ENCODE measurements at places on chromosomes 13 and 19.

GRCh38 chr13:81986308-81986707, 1645.4 kb upstream of the SPRY2 start:
- DNase-seq: no peak

DNA sequence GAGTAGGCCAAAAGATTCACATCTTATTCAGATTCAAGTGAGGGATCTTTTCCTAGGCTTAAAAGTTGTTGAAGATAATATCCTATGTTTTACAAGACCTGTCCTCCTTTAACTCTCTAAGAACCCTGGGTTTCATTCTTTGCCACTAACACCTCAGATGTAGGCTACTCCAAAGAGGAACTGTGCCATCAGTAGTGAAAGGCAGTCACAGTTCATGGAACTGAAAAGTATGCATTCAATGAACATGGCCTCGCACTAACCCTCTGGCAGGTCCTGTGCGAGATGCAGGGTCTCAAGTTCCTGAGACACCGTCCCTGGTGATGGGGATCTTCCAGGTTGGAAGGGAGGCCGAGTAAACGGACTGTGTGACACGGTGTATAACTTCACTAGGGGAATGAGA, 4.3 kb downstream of the LGALS14 start:
- DNase-seq: no peak

DNA sequence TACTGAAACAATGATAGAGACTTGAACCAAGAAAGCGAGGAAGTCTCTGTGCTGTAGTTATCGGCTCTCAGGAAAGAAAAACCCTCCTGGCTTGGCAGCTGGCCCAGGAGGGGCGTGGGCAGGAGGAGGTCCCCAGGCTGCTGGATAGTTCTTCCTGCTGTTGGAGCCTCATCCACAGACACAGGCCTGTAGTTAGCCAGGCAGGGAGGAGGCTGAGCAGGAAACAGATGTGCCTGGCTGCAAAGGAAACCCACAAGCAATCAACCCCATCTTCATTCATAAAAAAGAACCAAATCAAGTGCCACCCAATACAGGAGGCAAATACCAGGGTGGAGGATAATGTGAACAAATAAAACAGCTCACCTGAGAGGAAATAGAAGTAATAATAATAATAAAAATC, 86.2 kb downstream of the IRS2 start:
- peak; percentile 42 for DNase-seq

DNA sequence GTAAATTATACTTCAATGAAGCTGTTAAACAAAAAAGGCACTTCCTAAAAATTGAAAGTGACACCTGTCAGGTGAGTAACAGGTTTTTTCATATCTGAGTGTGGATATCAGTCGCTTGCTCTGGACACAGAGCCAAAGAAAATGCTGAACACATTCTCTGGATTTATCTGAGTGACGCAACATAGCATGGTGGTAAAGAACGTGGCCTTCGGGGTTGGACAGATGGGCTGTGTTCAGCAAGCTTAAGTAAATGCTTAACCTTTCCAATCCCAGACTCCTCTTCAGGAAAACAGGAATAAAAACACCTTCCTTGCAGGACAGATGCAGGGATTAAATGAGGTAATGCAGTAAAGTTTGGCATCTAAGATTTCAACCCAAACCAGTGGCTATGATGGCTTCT, 132.0 kb downstream of the FOXO1 start:
- no peak for DNase-seq

- DNase-seq: no peak
Observed at GRCh38 chr19:33502521-33502920, 19.1 kb downstream of the PEPD start.

DNA sequence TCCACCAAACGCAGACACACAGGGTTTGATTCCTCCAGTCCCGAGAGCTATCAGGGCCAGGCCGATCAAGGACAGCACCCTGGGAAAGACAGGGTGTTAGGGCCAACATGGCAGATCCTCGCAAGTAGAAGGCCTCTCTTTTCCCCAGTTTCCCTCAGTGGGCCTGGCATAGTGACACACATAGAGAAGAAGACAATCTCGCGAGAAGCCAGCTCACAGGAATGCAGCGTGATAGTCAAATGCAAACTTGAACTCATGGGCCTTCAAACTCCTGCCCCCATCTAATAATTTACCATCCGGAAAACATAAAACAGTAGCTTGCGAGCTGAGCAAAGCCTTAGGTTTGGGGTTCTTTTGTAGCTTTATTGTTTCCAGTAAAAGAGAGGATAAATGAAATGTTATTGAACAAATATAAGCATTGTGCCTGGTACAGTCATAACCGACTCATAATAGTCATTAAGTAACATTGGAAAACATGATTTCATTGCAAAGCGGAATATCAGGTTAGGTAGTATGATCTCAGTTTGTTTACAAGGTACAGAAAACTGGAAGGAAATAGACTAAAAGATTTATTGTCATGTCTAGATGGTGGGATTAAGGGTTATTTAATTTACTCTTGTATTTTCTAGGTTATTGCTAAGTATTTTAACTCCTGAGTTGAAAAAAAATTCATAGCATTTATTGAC, 30.5 kb downstream of the SLC15A1 start:
- no peak for DNase-seq

- no peak for DNase-seq
Observed at GRCh38 chr13:110234532-110234931, 72.4 kb downstream of the COL4A1 start.

- no peak for DNase-seq
Observed at GRCh38 chr13:77339408-77339807, 12.5 kb upstream of the MYCBP2 start.

GRCh38 chr19:7482584-7483439, 6.0 kb downstream of the PEX11G start:
- no peak for DNase-seq

GRCh38 chr13:48160606-48161278, 65.8 kb upstream of the MED4 start:
- no peak for DNase-seq

GRCh38 chr13:93515267-93515666, 288.7 kb downstream of the GPC6 start:
- no peak for DNase-seq

DNA sequence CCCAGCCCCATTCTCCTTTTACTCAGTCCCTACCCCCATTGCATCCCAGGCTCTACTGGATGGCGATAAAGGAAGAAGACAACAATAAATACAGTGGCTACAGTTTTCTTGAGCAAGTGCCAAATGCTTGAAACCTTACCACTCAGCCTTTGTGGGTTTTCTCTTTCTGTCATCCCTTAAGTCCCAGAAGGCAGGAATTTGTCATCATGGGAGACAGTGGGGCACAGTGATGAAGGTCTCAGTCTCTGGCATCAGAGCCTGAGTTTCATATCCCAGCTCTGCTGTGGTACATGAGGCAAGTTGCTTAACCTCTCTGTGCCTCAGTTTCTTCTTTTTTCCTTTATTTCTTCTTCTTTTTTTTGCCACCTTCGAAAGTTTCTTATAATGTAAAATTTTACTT, 5.1 kb upstream of the COMP start:
- no peak for DNase-seq

DNA sequence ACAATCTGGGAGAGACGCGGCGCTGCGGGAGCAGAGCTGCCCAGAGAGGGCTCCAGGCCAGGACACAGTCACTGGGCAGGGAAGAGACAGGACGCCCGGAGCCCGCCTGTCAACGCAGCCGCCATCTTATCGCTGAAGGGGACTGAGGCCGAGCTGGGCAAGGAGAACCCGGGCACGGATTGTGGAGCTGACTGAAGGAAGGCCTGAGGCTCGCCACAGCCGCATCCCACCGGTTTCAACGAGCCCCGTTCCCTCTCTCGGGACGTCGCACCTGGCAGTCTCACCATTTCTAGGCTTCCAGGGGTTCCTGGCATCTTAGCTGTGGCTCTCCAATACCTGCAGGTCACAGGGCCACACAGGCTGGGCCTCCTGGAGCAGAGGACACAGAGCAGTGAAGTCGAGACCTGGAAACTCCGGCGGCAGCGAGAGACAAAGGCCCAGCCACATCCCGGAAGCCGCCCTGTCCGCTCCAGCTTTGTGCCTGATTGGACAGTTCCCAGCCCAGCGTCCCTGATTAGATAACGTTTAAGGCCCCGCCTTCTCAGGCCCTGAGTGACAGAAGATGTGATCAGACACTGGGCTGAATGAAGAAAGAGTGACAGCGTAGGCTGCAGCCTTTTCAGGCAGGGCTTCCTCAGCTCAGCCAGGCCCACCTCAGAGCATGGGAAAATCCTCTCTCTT, at the start of gene ZNF91:
ZNF91 (minus strand) TSS at position 431 of the 681 bp plus-strand sequence; CDS start at position 314, 117 bp downstream.
- peak; percentile 98 for DNase-seq

GRCh38 chr13:112187527-112188297, 120.8 kb downstream of the SOX1 start:
- DNase-seq: no peak

DNA sequence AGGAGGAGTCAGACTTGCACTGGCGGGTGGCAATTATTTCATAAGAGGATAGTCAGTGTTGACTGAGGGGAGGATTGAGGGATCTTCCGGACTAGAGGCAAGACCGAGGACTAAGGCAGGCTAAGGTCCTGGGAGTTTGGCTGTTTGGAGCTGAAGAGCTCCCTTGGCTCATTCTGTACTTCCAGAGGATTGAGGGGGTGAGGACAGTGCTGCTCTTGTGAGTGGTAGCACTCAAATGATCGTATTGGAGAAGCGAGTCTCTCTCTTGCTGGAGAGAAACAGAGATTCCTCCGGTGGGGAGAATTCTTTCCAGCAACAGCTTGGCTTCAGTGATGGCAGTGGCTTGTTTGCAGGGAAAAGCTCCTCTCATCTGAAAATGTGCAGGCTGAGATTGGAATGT, 47.1 kb downstream of the ING1 start:
- DNase-seq: no peak

DNA sequence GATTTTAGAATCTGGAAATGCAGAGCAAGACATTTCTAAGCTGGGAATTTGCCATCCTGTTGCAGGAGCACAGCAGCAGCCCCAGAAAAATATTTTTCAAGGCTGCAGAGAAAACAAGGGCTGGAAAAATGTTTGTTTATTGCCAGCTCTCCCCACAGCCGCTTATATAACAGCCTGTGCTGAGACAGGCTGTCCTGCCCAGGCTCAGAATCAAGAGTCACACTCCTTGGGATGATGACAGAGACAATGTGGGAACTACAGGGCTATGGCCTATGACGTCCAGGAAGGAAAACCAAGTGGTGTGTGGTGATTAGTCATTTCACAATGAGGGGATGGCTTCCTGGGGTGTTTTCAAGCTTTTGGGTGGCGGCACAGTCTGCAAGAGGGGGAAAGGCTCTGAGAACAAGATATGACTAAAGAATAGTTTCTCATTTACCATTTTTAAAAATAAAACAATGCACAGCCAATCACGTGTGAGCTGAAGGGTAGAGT, 136.3 kb upstream of the SERP2 start:
- DNase-seq: peak; percentile 67

- no peak for DNase-seq
Observed at GRCh38 chr19:54100561-54100960, at the start of gene OSCAR. OSCAR (minus strand) TSS chr19:54100803; CDS start chr19:54100792, 11 bp downstream.

DNA sequence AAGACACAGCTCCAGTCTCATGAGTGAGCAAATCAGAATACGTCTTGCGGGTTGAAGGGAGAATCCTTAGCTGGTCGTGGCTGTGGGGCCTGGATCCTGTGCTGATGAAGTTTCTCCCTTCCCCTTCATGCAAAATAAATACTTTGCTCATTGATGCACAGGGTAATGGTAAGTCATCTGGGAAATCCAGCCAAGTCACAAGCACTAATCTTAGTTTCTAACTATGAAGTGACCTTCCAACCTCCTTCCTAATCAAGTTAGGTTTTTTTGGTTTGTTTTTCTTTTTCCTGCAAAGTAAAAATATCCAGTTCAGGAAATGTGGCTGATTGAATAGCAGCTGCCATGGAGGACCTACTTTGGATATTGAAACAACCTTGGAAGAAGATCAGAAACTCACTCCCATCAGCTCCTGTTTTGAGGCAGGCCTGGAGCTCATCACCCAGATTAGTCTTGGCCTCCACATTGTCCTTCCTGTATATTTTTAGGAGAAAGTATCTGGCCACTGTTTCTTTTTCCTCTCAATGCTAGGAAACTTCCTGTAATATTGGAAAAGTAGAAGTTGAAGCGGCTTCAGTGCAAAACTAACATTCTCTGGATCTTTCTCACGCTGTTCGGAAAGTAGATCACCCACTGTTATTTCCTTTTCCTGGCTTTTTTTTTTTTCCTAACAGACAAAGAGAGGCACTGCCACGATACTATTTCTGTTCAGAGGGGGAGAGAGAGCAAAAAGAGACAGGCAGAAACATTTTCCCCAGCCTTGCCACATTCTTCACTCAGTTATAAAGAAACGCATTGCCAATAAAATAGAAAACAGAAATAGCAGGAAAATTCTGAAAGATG, 12.3 kb upstream of the ARL11 start:
- DNase-seq: no peak

- DNase-seq: no peak
Observed at GRCh38 chr13:21071015-21071414, 9.6 kb upstream of the LATS2 start.

GRCh38 chr19:752652-753517, 2.0 kb downstream of the MISP start:
- DNase-seq: no peak

DNA sequence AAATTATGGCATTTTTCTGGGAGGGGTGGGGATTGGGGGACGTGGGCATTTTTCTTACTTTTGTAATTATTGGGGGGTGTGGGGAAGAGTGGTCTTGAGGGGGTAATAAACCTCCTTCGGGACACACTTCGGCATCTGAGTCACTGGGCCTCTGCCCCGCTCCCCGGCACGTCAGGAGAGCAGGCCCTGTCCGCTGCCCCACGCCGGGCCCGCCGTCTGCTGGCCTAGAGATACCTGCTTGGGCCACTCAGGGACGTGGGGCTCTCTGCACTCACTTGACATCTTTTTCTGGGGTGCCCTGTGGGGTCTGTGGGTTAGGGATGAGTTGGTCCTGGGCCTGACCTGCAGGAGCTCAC, 3.5 kb upstream of the FTL start:
- DNase-seq: no peak

DNA sequence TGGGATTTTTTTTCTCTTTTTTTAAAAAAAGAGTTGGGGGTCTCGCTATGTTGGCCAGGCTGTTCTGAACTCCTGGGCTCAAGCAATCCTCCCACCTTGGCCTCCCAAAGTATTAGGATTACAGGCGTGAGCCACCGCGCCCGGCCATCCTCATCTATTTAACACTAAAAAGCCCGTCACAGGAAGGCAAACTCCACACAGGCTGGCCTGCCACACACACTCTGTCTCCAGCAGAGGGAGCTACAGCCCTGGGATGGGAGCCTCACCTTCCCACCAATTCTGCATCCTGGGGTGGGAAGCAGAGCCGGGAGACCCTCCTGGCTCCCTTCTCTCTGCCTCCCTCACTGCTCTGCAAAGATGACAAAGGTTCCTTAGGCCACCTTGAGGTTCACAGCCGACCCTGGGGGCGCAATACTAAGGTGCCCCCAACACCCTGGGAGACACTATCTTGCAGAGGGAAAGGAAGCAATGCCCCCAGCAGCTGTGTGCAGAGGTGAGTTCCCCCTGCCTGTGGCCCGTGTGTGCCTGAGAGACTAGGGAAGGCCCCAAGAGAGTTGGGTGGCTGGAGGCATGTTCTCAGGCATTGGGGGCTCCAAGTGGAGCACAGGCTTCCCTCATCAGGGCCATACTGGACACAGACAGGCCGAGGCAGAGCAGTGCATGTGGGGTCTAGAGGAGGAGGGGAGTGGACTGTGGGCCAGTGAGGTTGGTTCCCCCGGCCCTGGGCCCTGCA, 27.4 kb upstream of the TIMM44 start:
- DNase-seq: peak; percentile 22
